Stimulated activated CD4-positive, alpha-beta T cell treated with anti-CD3 and anti-CD28 coated beads, TNF-alpha, amount 100 ng/mL, for 1 hour (primary cell): ENCODE measurements at places on chromosomes 3 and 15.

GRCh38 chr3:157467200-157467599 is 30.6 kb downstream of the PTX3 start:
- DNase-seq = no peak

DNA sequence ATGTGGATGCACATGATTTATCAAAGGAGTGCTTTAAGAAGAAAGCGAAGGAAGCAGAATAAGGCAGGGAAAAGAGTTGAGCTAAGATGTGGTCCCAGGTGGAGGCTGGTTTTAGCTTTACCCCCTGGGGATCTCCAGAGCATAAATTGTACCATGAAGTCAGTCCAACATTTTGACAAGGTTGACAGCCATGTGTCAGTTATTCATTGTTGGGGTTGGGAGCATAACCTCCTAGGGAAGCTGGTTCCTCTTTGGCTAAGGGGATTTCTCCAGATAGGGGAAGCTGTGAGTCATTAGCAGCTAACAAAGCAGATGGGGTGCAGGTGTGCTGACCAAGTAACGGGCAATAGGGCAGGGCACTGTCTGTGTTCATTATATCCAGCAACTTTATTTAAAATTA is 123.7 kb upstream of the IGSF10 start:
- DNase-seq = no peak

GRCh38 chr3:194161131-194162045 is 25.4 kb downstream of the HES1 start:
- no peak for DNase-seq

DNA sequence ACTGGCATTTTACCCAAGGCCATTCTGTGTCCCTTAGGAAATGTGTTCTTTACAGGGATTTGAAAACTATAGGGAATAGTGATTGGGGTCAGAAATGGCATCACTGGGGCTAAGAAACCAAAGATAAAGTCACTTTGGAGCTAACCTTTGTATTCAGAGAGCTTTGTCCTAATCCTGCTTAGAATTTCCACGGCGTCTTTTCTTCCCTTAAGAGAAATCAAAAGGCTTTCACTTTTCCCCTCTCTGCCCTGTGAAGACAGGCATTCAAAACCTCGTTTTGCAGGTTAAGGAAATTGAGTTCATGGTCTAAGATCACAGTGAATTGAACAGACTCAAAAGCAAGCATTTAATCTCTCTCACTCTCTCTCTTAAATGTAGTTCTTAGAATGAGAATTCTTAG is 182.5 kb downstream of the VGLL4 start:
- no peak for DNase-seq

DNA sequence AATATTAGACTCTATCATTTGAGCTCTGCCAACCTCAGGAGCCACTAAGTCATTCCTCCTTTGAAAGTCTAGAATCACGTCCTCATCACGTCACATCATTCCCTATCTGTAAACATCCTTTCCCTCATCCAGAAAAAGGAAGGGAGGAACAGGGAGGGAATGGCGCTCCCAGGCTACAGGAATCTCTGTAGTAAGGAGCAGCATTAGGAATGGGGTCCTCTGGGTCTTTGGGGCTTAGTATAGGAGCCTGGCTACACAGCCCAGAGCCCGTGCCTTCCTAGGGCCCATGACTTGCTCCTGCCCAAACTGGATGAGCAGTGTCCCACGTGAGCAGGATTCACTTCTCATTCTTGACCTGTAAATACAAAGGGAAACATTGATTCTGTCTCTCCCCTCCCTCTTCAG is 1.6 kb downstream of the TAGLN3 start:
- no peak for DNase-seq

DNA sequence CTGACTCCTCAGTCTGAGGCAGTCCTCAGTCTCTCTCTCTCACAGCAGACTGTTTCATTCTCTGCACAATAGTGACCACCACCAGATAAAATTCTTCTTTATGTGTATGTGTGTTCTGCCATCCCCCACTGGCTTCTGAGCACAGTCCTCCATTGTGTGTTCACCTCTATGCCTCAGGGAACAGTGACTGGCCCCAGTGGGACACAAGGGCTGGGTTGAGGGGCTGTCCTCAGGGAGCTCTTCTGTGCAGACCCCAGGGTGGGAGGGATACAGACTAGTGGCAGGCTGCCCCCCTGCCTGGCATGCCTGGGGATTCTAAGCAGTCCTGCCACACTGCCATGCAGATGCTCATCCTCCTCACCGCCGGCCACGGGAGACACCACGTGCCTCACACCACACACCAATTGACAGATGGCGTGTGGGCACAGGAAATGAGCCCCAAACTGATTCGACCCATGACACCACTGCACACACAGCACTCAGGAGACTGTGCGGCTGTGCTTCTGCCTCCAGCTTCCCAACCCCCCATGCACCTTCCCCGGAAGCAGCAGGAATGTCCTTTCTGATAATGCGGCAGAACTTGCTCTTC is 237.6 kb upstream of the CHRNA7 start:
- DNase-seq = no peak

DNA sequence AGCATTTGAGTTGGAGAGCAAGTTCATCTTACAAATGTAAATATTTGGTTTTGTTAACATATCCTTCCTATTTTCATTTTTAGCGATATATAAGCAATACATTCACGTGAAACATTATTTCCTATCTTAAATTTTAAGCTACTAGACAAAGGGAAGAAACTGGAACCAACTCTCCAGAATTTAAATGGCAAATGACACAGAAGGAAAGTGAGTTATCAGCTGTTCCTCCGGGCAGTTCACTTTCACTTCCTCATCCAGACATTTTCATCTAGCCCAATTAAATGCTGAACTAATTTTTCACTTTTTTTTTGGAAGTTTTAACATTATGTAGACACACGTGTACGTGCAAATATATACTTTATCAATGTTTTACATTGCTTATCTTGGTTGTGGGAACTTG is 58.7 kb downstream of the MORC1 start:
- DNase-seq = no peak

DNA sequence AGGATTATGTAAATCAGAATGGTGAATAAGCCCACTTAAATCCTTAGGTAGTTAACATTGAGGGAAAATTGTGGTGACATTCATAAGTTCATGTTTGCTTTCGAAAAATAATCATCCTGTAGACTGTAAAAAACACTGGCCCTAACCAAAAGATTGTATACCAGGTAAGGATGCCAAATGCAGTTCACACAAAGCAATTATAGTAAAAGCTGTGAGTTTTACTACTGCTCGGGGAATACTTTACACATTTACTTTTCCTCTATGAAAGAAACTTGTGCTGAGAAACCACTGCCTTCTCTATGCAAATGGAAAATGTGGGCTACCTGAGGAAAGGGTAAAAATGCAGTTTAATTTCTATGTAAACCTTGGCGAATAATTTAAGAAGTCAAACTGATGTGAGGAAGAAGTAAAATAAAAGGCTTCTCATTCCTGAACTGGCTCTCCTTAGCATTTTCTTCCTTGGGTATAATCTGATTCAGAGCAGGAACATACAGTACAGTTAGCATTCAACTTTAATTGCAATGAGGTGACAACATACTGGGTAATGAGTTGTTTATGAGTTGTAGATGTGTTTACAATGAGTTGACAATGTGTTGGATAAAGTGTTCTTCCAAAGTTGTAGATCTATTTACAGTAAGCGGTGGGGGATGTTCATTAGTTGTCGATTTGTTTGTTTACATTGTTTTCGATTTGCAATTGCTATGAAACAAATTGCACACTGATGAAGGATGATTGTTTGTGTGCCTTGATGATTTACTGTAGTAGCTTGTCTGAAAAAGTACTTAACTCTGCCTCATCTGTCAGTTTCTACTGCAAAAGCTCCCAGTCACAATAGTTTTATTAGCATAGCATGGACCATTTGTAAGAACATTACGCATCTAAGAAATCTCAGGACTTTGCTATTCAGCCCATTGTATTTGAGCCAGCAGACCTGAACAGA is 453.0 kb upstream of the DPH6 start:
- no peak for DNase-seq

GRCh38 chr3:124633524-124633923 is 96.7 kb upstream of the UMPS start:
- no peak for DNase-seq

DNA sequence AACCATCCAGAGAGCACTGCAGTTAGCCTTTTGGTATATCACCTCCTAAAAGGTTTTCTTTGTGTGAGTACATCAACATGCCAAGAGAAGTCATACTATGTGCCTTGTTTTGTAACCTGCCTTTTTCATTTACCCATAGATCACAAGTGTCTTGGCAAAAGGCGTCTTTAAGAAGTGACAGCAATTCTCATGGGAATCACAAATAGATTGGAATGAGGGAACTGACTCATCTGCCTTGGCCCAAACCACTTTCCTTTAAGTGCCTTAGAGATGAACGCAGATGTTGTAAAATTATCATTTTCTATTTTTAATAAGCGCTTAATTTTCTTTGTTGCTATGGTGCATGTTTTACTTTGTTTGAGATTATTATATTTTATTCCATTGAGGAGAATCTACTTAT is 20.7 kb upstream of the POMGNT2 start:
- DNase-seq = no peak
